ENCODE measurements at places on chromosomes 5 and 9. TPM values are rescaled to one million over a fixed set of nuclear protein-coding genes. Genes with fewer than 3 reads are reported as not detected.

DNA sequence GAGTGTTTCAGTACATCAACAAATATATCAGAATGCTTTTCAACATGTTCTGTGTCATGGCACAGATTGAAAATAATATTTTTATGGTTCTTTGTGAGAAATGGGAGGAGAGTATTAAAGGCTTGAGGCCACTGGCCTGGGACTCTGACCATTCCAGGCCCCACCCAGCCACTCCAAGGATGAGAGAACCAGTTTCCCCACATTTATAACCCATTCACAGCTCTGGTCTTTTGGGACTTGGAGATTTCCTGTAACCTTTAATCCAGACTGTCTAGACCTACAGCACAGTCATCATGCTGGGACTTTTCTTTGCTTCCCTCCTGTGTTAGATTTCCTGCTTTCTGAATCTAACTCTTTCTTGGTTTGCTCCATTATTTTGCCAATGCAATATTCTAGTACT lies 389.6 kb downstream of the KIAA0825 start:
- no peak overlapping the region for H3K4me3 ChIP-seq
- no peak overlapping the region for H3K27ac ChIP-seq
- H3K4me1 ChIP-seq: peaks cover under 1% of the 10 kb centered on the region
- peaks cover 1% of the 10 kb centered on the region for H3K36me3 ChIP-seq
- H3K27me3 ChIP-seq: peaks cover 3% of the 10 kb centered on the region

GRCh38 chr5:125528881-125529280 lies 782.4 kb upstream of the ZNF608 start:
- H3K36me3 ChIP-seq: no peaks in the 10 kb centered on the region
- H3K4me1 ChIP-seq: no peaks in the 10 kb centered on the region
- no peak for DNase-seq
- no peak overlapping the region for H3K27ac ChIP-seq
- no peaks in the 10 kb centered on the region for H3K27me3 ChIP-seq

- no peak for DNase-seq
- H3K36me3 ChIP-seq: no peaks in the 10 kb centered on the region
- no peak overlapping the region for H3K4me3 ChIP-seq
- H3K27ac ChIP-seq: no peak overlapping the region
- no peaks in the 10 kb centered on the region for H3K27me3 ChIP-seq
Observed at GRCh38 chr9:18588002-18588401, 114.0 kb downstream of the ADAMTSL1 start.

- no peaks in the 10 kb centered on the region for H3K4me1 ChIP-seq
- H3K27me3 ChIP-seq: peaks cover 39% of the 10 kb centered on the region
- H3K27ac ChIP-seq: no peak overlapping the region
Observed at GRCh38 chr9:90783552-90783951, 18.1 kb upstream of the SYK start.

DNA sequence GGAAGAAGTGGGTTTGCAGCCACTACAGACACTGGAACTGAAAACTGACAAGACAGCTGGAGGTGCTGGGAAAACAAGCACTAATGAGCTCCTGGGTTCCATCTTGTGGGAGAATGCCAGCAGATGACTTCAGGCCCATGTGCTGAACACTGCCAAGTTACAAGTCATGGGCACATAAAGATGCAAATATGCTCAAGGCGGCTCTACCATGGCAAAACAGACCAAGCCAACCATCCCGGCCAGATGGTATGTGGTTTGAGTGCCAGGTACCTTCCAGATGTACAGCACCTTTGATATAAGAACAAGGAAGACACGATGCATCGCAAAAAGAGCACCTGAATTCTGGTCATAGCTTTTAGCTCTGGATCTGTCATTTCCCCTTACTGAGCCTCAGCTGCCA lies 19.9 kb downstream of the TNFSF8 start:
- H3K4me1 ChIP-seq: peaks cover 80% of the 10 kb centered on the region
- H3K27ac ChIP-seq: peak overlapping the region; percentile 89
- H3K36me3 ChIP-seq: peaks cover 70% of the 10 kb centered on the region
- DNase-seq: no peak

GRCh38 chr5:138698713-138699112 lies 54.5 kb upstream of the CTNNA1 start:
- H3K27me3 ChIP-seq: peaks cover 55% of the 10 kb centered on the region
- no peaks in the 10 kb centered on the region for H3K36me3 ChIP-seq
- H3K27ac ChIP-seq: no peak overlapping the region
- H3K4me1 ChIP-seq: no peaks in the 10 kb centered on the region
- no peak for DNase-seq
- no peak overlapping the region for H3K4me3 ChIP-seq

DNA sequence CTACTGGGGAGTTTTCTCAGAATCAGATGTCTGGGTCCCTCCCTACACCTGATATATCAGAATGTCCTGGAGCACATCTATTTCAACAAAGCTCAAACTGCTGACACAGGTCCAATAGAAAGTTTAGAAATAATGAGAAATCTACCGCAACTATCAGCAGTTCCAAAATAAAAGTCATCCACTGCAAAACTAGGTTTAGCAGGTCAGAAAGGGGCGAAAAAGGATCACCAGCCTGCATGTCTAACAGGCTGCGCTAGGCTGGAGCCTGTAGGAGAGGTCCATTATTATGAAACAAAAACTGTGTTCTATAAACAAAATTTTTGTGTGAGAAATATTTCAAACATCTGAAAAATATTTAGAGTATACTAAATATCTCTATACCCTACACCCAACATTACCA lies 84.1 kb upstream of the RNF38 start:
- H3K27me3 ChIP-seq: no peaks in the 10 kb centered on the region
- no peak overlapping the region for H3K27ac ChIP-seq

- H3K4me1 ChIP-seq: no peaks in the 10 kb centered on the region
- no peaks in the 10 kb centered on the region for H3K27me3 ChIP-seq
- no peak for DNase-seq
- no peak overlapping the region for H3K4me3 ChIP-seq
Observed at GRCh38 chr5:120432861-120433260, 31.2 kb upstream of the PRR16 start.

- no peaks in the 10 kb centered on the region for H3K36me3 ChIP-seq
- no peaks in the 10 kb centered on the region for H3K4me1 ChIP-seq
- no peak for DNase-seq
- H3K4me3 ChIP-seq: no peak overlapping the region
- H3K27me3 ChIP-seq: no peaks in the 10 kb centered on the region
Observed at GRCh38 chr5:29963956-29964355, 1229.5 kb upstream of the CDH6 start.

- H3K4me1 ChIP-seq: no peaks in the 10 kb centered on the region
- H3K27me3 ChIP-seq: peaks cover 44% of the 10 kb centered on the region
- DNase-seq: no peak
Observed at GRCh38 chr5:171450423-171451331, 31.2 kb downstream of the FGF18 start.

Gene GADD45G
- total RNA-seq: 38.5 TPM

Gene BTNL8
- not detected for total RNA-seq

Gene OTULINL
- 46.7 TPM for total RNA-seq

Data from activated CD8-positive, alpha-beta memory T cell treated with anti-CD3 and anti-CD28 coated beads, Interleukin-2, amount 10 ng/mL, durations not matched to agents 7 days and 5 days (primary cell).